ENCODE measurements at places on chromosomes 13 and 19.
A peak's percentile ranks its signal among the peaks of the same experiment; 100 is the strongest.

GRCh38 chr13:61128850-61129645, 286.6 kb downstream of the PCDH20 start:
- no peak for DNase-seq

GRCh38 chr19:15669891-15670290, 3.0 kb upstream of the CYP4F12 start:
- no peak for DNase-seq

DNA sequence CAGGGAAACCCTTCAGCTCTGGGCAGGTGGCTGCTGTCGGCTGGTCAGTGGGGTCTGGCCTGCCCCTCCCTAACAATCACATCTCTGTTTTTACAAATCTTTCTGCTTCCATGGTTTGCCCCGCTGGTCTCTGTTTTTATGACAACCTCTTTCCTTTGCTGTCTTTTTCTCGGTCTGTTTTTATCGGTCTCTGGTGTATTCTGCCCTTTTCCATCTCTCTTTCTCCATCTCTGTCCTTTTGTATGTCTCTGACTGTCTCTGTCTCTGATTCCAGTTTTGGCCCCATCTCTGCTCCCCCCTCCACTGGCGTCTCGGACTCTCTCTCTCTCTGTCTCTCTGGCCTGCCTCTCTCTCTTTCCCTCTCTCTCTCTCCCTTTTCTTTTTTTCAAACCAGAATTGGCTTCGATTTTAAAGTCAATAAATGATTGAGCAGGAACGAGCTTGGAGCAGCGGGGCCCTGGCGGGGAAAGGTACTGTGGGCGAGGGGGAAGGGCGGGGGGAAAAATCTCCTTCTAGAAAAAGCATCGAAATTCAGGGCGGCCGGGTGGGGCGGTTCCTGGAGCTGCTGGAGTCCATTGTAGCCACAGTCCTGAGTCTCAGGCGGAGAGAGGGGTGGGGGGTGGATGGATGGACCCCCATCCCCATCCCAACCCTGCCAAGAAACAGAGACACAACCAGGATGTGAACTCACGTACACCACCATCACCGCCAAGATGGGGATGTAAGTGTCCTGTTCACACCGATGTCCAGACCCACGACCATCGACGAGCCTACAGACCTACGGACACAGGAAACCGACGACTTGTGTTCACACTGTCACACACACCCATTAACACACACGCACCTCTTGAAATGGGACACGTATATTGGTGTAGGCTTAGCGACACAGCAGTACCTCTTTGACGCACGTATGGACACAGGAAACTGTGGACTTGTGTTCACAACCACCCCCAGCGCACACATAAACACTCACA, 3.0 kb downstream of the NFIX start:
- DNase-seq = no peak

GRCh38 chr13:40221460-40222201, 444.8 kb downstream of the FOXO1 start:
- no peak for DNase-seq

DNA sequence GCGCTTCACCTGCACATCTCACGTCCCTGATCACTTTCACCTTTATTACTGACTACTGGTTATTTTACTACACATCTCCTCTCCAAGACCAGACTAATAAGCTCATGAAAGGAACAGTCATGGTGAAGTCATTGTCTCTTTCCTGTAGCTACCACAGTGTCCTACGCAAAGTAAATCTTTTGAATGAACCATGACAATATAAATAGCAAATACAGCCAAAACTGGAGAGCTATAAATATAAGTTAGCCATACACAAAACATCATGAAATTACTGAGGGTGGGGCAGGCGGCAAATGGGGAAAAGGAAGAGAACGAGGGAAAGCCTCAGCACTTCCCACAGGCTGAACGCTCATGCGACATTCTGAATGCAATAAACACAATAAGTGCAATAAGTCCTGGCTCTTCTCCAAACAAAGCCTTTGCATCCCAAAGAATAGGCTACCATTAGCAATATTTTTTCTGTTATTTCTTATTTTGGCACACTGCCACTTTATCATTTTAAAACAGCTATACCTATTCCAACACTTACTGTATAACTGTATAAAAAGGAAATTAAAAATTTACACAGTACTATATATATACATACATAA, 62.5 kb downstream of the TUBGCP3 start:
- DNase-seq = no peak

GRCh38 chr19:51993422-51993821, 6.8 kb upstream of the ZNF350 start:
- DNase-seq = no peak

DNA sequence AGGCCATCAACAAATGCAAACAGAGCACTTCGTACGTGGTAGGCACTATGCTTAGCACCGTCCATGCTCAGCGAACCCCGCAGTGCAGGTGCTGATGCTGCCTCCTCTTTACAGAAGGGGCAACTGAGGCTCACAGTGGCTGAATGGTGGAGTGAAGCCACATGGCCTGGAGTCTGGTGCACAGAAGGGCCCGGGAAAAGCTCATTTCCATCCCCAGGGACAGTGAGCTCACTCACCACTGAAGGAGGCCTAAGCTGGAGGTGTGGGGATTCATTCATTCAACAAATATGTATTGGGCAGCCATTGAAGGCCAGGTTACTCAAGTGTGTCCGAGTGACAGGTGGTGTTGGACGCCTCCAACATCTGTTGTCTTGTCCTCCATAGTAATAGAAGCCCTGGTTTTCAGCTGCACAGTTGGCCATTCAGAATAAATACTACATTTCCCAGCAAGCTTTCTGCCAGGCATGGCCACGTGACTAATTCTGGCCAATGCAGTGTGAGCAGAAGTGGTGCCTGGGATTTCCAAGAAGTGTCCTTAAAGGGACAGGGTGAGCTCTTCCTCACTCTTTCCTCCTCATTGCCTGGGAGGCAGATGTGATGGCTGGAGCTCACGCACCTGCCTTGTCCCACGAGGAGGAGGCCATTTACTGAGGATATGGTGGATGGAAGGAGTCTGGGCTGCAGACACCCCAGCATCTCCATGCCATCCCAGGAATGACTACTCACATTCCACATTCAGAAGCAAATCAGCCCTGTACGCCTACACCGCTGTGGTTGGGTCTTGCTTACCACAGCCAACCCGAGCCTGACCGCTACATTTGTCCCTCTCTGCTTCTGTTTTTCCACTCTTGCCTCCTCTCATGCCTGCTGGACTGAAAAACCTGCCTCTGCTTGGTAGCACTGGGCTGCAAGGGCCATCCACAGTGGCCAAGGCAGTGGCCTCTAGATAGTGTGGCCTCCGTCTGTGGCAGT, 2.3 kb upstream of the ZNRF4 start:
- peak; percentile 74 for DNase-seq

DNA sequence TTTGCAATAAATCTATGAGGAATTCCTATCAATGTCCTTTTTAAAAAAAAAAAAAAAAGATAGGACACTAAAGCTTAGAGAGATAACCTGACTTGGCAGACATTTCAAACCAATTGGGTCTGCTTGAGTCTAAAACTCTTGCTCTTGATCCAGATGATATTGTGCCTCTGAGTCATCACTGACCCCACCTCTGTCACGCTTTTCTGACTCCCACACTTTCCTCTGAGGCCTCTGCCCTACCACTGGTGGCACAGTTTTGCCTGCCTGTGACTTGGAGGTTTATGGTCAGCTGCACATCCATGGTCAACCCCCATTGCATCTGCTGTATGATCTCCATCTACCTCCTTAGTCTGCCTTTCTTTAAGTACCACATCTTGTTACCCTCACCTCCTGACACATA, 328.7 kb downstream of the SPRY2 start:
- no peak for DNase-seq

- peak; percentile 26 for DNase-seq
These were observed 3.6 kb downstream of the ANO8 start for GRCh38 chr19:17331045-17331558.

DNA sequence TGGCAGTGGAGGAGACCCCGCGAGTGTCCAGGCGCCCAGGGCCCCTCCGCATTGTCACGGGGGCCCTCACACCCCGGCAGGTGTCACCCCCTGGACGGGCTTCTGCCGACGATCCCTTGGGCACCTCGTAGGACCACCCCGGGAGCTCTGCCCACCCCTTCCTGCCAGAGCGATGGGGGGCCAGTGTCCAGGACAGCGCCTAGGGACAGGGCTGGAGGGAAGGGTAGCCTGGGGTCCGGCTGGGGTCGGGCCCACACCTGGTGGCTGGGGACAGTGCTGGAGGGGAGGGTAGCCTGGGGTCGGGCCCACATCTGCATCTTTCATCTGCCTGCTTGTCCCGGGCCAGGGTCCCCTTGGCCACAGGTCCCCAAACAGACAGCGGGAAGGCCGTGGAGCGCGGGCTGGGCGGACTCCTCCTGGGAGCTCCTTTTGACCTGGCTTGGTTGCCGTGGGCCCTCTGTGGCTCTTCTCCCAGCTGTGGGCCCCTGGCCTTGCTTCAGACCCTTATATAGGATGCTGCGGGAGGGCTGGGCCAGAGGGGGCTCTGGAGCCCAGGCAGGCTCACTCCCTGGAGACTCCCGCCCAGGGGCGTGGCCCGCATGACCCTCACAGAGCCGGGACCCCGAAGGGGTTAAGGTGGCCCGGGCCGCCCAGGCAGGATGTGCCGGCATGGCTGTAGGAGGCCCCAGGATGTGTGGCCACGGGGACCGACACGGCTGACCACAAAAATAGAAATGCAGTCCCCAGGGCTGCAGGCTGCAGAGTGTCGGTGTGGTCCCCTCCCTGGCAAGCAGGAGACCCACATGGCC, 74.1 kb upstream of the MCF2L start:
- DNase-seq = peak; percentile 25

DNA sequence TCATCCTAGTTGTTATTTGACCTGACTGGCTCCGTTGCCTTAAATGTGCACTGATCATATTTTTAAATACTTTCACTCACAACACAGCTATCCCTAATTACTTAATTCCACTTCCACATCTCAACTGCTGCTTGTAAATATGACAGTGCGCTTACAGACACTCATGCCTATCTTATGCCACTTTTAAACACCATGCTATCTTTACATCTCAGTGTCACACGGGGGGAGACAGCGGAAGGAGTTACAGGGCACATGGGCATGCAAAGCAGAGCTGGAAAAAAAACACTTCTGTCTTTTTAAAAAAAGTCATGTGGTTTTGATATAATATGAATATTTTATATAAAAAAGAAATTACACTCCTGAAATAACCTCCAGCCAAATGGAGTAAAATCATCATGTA, 44.1 kb downstream of the SMAD9 start:
- no peak for DNase-seq

DNA sequence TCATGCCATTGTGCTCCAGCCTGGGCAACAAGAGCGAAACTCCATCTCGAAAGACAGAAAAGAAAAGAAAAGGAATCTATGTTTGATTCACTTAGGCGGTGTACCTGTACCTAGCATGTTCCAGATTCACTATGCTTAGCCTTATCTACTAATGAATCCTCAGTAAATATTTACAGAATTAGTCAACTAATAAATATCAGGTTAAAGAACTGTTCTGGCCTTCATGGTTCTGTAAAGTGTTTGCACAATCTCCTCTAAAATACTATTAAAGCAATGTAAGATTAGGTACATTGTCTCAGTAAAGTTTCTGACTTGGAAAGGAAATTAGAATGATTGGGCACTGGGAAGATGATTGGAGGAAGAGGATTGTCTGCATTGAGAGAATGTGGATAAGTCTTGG, 2770.4 kb downstream of the PCDH9 start:
- no peak for DNase-seq

DNA sequence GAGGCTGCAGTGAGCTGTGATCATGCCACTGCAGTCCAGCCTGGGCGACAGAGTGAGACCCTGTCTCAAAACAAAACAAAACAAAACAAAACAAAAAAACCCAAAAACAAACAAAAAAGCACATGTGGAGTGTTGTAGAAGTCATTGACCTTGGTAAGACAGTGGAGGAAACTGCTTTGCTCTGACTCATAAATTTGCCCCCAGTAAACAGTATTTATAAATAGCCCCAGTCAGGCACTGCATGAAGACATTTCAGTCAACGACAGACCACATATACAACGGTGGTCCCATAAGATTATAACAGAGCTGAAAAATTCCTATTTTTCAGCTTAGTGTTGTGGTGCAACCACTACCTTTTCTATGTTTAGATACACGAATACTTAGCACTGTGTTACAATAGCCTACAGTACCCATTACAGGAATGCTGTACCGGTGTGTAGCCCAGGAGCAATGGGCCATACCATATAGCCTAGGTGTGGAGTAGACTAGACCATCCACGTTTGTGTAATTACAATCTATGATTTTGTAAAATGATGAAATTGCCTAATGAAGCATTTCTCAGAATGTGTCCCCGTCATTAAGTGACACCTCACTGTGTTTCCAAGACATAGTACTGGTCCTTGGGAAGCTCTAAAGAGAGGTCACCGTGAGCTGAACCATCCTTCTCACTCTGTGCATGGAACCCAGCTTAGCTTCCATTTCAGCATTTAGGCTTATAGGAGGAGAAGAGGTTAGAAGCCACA, 1.1 kb downstream of the ARL11 start:
- no peak for DNase-seq

DNA sequence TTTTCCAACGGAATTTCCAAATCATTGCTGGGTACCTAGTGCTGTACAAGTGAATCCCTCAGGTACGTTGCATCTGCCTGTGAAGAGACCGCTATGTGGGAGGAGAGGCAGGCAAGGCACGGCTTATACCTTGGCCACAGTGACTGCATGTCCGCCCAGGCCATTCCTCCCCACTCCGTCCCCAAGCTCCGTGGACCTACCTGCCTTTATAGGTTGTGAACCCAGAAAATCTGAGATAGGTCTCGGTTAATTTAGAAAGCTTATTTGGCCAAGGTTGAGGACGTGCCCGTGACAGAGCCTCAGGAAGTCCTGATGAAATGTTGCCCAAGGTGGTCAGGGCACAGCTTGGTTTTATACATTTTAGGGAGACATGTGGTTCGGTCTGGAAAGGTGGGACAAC, 218.5 kb upstream of the TSHZ3 start:
- DNase-seq = no peak

GRCh38 chr19:18551631-18552030, 6.0 kb upstream of the KXD1 start:
- no peak for DNase-seq

DNA sequence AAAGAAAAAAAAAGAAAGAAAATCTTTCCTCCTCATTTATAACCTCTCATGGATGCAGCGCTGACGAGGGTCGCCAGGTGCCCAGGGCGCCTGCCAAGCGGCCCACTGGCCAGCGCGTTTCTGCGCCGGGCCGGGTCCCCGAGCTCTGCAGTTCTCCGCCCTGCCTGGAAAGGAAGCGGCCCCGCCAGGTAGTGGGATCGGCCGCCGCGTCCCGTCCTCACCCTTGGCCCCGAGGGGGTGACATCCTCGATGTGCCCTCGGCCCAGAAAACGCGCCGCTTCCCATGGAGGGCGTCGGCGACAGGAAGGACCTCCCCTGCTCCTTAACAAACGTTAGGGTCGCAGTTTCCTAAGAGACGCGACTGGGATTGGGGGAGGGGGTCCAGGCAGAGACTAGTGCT, 56.9 kb downstream of the ZNF726 start:
- DNase-seq = no peak

DNA sequence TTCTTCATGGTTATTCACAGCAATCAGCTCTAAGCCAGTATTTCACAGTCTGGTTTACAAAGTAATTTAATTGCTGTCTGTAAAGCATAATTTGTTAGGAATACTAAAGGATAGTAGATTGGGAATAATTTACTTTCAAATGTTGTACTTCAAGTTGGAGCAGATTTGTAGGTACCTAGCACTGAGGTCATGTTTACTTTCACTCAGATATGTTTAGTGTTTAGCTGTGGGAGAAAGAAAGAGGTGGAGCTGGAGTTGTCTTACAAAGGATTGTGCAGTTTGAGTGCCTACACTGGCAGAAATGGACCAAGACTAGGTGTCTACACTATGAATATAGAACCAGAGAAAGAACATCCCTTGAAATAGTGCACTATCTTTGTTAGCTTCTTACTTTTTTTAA, 464.6 kb downstream of the PCDH9 start:
- DNase-seq = no peak

All from NAMALWA (cell line).